NCI-H526 (cell line): ENCODE measurements at places on chromosomes 2 and 18.
A peak's percentile ranks its signal among the peaks of the same experiment; 100 is the strongest.

DNA sequence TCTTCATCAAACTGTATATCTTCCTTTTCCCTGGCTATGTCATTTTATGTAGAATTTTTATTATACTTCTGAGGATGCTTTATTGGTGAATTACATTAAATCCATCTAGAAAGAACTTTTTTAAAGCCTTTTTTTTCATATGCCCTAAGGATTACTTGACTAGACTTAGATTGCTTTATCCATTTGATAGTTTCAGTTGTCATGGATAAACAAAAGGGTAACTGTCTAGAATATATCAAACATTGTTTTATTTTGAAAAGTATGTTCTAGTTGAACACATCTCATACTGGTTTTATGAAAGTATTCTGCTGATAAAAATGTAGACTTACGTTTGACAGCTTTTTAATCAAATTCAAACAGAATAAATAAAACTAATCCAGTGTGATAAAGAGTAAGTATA is 639.8 kb downstream of the ARHGAP15 start:
- DNase-seq: no peak

GRCh38 chr2:74515981-74516633 is 1.9 kb downstream of the TLX2 start:
- peak; percentile 71 for DNase-seq

DNA sequence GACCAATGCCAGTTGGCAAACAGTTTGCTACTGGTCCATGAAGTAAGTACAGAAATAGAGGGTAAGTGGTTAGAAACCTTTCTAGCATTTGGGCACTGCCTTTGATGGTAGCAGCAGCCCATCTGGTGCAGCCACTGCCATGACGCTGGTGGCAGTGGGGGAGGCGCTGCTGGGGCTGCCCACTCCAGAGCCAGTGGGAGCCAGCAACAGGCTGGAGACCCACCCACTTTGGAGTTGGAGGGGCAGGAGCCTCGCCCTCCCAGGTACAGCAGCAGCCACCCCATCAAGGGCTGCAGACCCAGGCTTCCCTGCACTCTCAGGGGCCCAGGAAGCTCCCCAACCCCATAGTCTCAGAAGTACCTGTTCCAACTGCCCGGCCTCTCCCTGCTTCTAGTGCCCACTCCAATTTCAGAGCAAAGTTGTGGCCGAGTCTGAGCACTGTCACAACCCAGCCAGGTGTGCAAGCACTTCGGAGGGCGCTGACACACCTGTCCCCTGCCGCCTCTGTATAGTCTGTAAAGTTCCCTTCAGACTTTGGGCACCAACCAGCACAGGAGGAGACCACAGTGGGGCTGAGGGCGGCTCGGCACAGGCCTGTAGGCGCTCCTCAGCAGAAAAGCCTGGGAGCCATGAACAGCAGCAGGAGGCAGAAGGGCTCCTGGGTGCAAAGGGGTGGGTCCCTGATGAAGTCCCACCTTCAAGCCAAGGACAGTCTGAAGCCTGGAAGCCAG is 125.6 kb upstream of the CCDC150 start:
- no peak for DNase-seq

DNA sequence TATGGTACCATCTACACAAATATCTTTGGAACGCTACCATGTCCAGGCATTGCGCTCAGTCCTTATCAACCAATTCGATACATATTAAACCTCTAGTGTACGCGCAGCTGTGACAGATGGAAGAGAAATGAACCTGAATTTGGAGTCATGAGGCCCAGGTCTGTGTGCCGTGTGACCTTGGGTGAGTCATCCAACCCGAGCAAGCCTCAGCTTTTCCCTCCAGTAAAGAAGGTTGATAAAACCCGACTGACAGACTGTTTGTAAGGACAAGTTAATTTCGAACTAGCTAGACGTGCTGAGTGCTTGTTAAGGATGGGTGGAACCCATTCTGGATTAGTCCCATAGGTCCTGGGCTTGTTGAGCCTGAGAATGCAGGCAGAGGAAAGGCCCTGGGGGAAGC is 28.2 kb downstream of the GREB1 start:
- DNase-seq: no peak

DNA sequence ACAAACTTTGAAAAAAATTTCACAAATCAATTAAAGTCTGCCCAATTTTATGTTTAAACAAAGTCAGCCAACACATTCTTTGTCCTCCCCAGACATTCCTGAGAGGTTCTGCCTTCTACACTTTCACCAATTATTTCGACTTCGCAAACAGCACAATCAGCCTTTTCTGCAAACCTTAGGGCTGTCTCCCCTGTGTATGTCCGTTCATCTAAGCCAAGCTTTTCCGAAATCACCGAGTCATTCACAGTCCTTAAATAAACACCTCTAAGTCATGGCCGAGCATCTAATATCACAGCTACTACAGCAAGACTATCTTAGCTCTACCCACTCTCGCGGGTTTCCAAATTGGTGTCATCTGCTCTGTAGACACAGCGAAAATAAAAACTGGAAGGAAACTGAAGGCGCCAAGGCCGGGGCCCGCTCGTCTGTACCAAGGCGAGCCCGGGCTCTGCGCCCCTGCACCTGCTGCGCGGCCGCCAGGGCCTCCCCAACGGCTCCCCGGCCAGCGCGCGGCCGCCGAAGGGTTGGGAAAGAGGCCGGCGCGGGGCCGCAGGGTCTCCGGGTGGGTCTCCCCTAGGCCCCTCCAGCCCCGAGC is 730 bp downstream of the ODC1 start:
- DNase-seq: peak; percentile 69

GRCh38 chr2:190804182-190804795 is 76.3 kb upstream of the GLS start:
- DNase-seq: peak; percentile 39

- no peak for DNase-seq
Measured at GRCh38 chr2:126784045-126784444, 114.6 kb upstream of the TEX51 start.

GRCh38 chr2:181771356-181771755 is 91.0 kb upstream of the NEUROD1 start:
- DNase-seq: no peak

- DNase-seq: no peak
Measured at GRCh38 chr2:181312515-181312927, 144.7 kb upstream of the ITGA4 start.

DNA sequence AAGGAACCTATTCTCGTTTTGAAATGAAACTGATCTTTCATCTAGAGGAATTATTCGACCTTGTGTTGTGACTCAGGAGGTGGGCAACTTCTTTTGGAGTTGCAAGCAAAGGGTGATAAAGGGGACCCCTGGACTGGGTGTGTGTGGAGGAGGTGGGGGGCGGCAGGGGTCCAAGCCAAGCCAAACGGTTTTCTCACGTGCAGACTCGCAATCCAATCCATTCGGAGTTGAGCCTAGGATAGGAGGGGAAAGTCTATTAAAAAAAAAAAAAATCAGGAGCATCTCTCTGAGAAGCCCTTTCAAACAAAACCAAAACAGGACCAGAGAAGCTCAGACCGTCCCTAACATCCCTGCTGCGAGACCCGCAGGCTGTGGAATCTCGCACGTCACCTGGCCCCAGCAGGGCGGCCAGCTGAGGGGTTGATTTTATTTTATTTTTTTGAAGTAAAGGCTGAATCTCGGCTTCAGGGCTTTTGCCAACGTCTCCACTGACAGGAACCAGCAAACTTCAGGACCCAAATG is 3.7 kb upstream of the ZEB2 start:
- peak; percentile 51 for DNase-seq

GRCh38 chr2:205771031-205771430 is 88.7 kb downstream of the NRP2 start:
- DNase-seq: no peak

DNA sequence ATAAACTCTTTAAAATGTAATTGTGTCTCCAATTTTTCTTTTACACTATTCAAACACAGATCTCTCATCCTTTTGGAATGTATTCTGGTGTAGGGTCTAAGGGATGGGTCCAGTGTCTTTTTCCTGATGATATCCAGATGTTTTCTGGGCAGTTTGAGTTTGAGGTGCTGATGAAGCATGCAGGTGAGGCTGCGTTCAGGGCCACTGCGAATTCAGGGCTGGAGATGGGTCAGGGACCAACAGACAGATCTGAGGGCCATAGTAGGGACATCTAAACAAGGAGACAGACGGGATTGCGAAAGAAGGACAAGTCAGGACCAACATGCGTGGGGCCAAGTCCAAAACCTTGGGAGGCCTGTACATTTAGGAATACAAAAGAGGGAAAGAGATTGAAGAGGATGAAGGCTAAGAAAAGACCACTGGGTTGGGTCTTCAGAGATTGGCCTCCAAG is 70.2 kb downstream of the ACAA2 start:
- no peak for DNase-seq

DNA sequence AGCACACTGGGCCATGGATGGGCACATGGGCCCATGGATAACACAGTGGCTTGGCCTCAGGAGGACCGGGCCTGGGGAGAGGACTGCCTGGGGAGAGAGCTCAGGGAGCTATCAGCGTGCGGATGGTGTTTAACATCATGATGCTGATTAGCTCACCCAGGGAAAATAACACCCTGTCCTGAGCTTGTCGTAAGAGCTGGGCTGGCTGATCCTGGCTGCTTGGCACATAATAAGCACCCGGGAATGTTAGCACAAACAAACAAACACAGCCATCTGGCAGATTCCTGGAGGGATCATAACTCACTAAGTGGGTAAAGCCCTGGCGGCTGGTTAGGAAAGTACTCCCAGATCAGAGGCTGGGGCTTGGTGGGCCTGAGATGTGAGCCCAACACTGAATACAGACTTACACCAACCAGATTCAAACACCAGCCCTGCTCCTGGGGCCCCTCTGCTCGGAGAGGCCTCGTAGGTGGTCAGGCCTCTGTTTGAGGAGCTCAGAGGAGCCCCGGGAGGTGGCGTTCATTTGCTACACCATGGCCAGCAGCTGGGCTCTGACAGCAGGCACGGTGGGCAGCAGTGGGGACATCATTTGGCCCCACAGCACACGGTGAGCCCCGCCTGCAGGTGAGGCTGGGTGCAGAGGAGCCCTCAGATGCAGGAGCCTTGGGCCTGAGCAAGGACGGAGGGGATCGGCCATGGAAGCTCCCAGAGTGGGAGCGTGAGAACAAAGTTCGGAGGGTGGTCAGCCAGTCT is 193.4 kb upstream of the HDAC4 start:
- no peak for DNase-seq

GRCh38 chr2:37707393-37707792 is 36.0 kb upstream of the CDC42EP3 start:
- no peak for DNase-seq

DNA sequence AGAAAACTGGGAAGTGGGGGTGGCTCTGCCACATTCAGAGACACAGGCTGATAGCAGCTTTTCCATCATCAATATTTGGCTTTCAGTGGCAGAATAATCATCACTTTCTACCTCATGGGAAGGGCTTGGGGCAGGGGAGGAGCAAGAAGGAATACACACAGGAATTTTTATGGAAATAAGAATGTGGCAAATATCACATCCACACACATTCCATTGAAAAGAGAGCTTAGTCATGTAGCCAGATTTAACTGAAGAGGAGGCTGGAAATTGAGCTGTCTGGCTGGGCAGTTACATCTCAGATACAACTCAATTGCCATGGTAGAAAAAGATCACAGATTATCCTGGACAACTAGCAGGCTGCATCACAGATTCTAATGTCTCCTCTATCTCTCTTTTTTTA is 1474.0 kb upstream of the ACVR2A start:
- no peak for DNase-seq

- no peak for DNase-seq
Measured at GRCh38 chr2:162126527-162126926, 25.5 kb downstream of the GCG start.

DNA sequence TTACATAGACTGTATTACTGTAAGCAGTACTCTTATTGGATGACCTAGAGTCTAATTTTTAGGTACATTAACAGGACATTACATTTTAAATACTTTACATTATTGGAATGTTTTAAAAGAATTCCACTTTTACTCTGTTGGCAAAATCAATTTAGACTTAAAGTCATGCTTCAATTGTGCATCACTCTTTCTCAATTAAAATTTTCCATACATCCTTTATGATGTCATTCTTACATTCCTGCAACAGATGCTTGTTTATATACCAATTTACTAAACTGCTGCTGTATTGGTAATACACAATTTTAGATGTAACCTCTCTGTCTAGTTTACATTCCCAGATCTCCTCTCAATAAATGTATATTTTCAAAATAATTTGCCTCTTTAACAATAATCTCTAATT is 440.1 kb downstream of the ZEB2 start:
- no peak for DNase-seq
